Ecto neural progenitor cell (in vitro differentiated cells): ENCODE measurements at places on chromosomes 7 and 10.

- no peak for DNase-seq
Measured at GRCh38 chr10:44046605-44047004, 338.3 kb downstream of the CXCL12 start.

DNA sequence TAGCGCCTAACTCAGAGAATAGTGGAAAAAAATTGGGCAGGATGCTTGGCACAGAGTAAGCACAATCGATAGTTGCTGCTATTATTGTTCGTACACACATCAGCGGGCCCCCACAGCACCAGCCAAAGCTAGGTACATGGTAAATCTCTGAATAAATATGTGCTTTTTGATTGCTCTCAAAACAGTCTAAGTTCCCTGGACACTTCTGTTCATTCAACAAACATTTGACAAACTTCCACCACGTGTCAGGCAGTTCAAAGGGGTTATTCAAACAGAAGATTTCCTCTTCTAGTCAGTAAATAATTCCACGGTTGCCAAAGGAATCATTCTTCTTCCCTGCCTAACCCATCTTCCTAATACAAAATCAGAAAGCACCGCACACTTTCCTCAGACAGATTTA, 150.8 kb downstream of the DGKI start:
- DNase-seq, result no peak

- DNase-seq, result no peak
Measured at GRCh38 chr7:108603656-108604306, 34.1 kb downstream of the DNAJB9 start.

DNA sequence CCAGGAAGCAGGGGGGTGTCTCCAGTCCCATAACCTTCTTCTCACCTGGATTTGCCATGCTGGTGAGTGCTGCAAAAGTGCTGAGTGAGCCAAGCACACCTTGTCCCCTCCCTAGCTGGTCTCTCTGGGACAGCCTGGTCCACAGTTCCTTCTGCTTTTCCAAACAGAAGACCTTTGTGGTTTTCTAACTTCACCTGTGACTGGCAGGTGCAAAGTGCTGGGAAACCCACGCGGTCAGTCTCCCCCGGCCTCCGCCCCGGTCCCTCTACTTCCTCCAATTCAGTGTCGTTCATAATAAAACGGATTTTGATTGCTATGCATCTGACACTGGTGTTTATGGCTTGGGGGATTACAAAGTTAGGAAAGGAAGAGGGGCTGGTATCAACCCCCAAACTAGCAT, 37.1 kb downstream of the RBAK start:
- no peak for DNase-seq

GRCh38 chr7:133382775-133383559, 130.1 kb downstream of the EXOC4 start:
- no peak for DNase-seq

DNA sequence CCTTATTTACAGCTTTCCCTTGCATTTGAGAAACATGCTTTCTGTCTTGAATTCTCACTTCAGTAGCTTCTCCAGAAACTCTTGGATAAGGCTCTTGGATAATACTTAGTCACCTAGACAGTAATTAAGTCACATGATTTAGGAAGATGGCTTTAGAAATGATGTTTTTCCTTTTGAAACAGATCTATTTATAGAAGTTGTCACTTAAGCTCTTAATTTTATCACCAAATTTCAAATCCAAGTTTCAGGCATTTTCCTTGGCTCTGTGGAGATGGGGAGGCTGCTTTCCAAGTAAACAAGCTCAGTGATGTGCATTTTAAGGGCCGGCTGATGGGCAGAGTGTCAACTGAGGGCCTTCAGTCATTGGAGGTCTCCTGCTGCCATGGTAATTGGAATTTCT, 130.3 kb downstream of the SRI start:
- no peak for DNase-seq

- peak; percentile 71 for DNase-seq
Measured at GRCh38 chr10:27743877-27744801, 1.5 kb downstream of the MKX start.

- DNase-seq, result no peak
Measured at GRCh38 chr7:98808751-98809460, 60.9 kb downstream of the TMEM130 start.

DNA sequence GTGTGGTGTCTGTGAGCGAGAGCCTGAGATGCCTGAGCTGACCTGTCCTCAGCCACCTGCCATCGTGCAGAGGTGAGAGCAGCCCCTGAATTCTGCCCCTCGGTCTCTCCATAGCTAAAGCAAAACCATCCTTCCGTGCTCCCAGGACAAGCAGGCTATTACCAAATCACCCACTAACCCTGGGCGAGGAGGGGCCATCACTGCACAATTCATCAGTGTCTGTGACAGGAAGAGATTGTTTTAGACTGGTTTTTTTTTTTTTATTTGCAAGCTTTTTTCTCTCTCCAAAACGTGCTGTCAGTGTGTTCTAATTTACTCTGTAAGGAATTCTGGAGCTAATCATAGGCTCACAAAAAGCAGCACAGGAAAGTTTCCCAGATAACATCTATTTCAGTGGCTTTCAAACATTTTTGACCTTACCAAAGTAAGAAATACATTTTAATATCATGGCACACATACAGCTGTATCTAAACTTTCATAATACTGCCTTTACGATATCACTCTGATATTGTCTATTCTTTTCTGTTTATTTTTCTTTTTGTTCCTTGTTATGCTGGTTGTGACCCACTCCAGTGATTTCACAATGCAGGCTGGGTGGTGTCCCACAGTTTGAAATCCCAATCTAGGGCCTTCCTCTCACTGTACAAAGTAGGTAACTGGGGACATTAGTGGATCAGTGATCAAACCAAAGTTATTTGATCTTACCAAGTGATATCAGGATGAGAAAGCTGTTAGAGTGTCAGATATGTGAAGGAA, 62.8 kb downstream of the EGFR start:
- no peak for DNase-seq
